ENCODE measurements at places on chromosomes 5 and 9.
A peak's percentile ranks its signal among the peaks of the same experiment; 100 is the strongest.

DNA sequence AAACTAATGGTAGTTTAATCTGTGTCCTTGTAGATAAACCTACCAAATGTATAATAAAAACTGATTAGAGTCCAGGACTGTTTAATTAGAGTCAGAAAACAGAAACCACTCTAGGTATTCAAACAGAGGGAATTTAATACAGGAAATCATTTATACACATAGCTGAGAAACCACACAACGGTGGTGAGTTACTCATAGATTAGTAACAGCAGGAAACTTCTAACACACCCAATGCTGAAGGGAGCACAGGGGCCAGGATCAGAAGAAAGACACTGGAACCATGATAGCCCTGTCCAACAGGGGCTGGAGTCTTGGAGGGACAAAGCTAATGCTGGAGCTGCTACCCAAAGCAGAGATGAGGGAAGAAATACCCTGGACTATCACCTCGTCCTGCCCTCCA is 321.0 kb downstream of the ACTL7B start:
- DNase-seq = no peak

DNA sequence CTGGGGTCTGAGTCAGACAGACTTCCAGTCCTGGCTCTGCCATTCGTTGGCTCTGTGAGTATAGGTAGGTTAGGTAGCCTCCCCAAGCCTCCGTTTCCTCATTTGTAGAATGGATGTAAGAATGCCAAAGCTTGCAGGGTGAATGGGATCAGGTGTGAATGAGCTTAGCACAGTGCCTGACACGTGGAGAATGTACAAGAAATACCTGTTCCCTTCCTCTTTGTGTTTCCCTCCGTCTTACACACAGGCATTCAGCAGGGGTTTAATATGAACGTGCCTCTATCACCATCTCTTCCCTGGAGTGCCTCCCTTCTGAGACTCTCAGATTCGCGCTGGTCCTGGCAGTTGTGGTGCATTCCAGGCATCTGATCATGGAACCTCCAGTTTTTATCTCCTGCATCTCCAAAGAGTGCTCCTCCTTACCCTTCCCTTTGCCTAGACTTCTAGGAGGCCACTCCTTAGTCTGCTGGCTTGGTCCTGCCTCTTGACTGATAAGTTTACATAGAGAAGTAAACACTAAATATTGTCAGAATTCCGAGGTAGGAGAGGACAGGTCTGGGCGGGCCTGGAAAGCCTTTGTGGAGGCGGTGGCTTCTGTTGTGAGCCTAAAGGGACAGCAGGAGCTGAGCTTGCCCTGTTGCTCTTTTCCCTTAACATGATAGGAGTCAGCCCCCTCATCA is 199.4 kb downstream of the AOPEP start:
- no peak for DNase-seq

DNA sequence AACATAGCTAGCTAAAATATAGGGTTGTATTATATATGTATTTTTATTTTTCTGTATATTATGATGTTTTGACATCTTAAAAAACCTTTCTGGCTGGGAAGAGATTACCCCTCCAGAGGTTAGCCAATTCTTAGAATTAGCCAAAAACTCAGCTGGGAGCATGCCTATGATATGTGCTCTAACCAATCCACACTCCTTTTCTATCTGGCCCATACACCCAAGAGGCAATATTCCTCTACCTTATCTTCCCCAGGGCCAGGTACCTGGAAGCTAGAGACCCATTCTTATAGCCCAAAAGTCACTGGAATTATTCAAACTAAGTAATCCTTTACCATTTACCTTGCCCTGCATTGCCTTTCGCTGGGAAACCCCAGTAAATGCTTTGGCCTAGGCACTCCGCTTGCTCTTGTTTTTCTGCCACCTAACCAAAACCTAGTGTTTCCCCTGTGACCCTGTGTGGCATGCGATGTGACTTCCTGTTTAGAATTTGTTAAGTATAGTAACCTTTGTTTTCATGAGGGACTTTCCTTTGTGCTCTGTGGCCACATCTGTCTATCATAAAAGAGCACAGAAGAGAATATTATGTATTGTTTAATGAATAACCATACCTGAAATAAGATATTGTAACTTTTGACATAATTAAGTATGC is 37.4 kb downstream of the CSNK1G3 start:
- no peak for DNase-seq

DNA sequence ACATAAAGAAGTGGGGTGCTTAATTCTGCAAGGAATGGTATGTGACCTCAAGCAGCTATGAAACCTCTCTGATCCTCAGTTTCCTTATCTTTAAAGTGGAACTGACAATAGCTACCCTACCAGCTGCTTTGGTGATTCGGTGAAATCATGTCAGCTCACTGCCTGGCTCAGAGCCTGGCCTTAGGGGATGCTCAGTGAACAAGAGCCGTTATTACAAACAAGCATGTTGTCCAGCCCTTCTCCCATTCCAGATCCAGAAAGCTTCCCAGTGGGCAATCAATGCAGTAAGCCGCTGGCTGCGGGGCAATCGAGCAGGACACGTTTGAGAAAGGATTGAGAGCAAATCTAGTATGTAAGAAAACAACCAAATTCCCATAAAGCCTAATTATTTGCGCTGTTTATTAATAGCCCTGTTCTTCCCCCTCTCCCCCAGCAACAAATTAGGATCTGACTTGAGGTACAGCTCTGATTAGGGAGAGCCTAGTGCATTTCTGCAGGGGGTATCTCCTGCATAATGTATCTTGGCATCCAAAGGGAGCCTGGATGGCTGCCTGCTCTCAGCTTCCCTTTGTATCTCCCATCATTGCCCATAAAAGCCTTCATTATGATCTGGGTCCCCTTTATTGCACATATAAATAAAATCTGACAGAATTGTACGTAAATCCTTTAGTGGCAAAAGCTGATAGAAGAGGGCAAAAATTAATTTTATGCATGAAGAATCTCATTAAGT is 371.4 kb downstream of the TMEM232 start:
- DNase-seq = peak; percentile 10

- DNase-seq = no peak
Observed at GRCh38 chr5:69528035-69528434, 32.0 kb upstream of the GTF2H2C start.

DNA sequence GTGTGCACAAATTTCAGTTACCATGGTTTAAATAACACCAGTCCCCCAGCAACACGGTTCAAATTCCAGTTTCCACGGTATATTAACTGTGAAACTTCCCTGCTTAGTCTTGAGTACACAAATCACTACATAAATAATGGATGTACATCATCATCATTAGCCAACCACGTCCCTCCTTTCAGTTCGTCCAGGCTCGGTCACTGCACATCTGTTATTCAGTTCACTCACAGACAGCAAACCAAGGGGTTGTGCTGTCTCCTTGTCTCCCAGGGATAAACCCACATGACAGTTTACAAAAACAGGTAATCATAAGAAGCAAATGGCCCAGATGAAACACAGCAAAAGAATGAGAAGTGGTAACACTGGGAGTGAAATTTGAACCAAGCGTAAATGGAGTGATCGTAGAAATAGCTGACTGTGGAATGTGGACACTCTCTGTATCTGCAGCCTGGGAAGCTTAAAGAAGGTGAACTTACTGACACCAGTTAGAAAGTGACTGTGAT is 61.0 kb upstream of the RAD23B start:
- no peak for DNase-seq

DNA sequence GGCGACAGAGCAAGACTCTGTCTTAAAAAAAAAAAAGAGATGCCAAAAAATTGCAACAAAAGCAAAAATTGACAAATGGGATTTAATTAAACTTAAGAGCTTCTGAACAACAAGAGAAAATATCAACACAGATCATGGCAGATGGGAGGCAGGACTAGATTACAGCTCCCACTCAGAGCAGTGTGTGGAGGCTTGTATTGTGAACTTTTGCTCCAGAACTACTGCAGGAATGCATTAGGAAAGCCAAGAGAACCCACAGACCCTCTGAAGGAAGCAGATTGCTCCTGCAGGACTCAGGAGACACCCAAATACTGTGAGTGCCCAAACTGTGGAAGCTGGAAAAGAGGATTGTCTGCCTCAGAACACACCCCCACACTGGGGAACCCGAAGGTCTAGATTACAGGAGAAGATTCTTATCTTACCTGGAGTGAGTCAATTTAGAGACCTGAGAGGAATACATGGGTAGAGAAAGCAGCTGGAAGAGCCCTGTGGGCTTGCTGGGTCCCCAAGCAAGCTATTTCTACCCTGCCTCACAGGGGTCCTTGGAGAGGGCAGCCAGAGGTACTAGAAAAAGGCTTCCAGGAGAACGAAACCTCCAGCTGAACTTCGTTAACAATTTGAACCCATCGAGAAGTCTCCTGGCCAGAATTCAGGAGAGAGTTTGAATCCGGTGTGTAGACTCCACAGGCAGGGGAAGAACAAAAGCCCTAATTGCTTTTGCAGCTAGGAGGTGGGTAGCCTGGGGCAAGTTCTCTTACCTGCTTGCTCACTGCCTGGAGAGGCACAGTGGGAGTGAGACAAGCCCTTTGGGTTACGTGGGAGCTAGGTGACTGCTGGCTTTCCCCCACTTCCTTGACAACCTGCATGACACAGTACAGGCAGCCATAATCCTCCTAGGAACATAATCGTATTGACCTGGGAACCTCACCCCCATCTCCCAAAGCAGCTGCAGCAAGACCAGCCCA is 593.4 kb upstream of the RGMB start:
- no peak for DNase-seq

DNA sequence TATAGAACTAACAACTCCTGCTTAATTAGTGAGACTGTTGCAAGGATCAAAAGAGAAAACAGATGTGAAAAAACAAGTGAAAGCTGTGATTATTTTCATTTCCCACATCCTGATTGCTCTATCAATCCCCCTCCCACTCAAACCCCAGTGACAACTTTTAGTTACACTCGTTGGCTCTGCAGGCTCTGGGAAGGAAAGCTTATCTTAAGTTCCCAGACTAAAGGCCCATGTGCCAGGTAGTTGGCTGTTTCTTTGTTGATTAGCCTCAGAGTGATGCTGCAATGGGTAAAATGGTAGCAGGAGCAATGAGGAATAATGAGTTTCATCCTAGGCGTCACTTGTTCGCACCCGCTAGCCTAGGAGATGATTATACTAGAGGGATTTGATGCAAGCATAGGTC is 133.3 kb upstream of the IFNE start:
- DNase-seq = no peak

GRCh38 chr5:40386289-40386688 is 293.4 kb upstream of the PTGER4 start:
- DNase-seq = no peak

All from putamen (tissue), 1 donor.